ENCODE measurements at places on chromosomes 12 and 14.

DNA sequence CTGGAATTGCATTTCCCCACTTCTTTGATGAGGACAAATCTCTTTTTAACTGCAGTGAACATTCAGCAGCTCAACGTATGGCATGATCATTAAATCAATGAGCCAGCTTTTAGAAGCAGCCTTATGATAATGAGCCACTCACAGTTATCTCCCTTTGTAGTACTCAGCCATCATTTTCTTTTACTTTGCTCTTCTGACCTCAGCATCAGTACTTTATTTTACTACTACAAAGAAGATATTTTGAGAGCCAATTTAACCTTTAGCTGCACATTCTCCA is 250.0 kb upstream of the CLEC14A start:
- DNase-seq, result no peak

GRCh38 chr12:89999699-90000505 is 291.3 kb upstream of the ATP2B1 start:
- no peak for DNase-seq

DNA sequence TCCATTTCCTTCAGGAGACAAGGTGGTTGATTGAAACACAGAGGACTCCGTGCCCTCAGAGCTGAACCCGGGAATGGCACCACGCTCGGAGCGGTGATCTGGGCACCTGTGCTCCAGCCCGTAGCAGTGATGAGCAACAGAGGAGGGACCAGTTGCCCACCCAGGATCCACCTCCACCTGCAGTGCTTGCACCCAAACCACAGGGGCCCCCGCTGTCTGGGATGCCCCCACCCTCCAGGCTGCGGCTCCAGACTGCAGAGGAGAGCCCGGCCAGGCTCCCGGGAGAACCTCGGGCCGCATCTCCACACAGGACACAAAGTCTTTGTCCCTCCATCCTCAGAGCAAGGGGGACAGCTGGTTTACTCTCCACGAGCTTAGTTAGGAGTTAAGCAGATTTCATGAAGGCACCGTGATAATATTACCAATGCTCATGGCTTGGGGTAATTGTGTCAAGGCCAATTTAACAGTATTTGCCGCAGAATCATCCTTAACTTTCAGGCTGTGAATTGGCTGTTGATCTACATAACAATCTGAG is 100.6 kb downstream of the TNFAIP2 start:
- DNase-seq, result no peak

DNA sequence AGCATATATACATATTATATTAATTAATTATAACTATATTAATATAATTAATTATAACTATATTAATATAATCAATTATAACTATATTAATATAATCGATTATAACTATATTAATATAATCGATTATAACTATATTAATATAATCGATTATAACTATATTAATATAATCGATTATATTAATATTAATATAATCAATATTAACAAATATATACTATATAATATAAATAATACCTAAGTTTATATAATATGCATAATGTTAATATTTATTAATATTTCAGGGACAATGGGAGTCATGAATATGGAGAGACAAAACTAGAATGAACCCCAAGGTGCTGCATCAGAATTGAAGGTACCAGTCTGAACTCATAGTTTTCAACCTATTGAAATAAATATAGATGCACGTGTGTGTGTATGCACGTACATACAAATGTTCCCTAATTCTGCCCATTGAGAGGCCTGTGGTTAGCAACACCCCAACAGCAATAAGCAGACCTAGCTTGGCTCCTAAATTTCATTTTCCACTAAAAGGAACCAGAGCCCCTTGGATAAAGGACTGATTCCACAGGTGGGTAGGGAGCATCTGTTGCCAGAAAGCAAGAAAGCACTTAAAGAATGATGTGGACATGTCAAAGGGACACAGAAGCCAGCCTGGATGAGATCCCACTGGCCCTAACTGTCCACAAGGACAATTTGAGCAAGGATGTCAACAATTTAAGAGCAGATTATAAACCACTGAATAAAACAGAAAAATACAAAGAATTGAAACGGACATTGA is 21.3 kb downstream of the SSH1 start:
- DNase-seq, result no peak

GRCh38 chr14:98028162-98028561 is 1231.0 kb downstream of the VRK1 start:
- DNase-seq, result no peak

- DNase-seq, result no peak
Measured at GRCh38 chr12:57058454-57058853, 8.5 kb upstream of the MYO1A start.

DNA sequence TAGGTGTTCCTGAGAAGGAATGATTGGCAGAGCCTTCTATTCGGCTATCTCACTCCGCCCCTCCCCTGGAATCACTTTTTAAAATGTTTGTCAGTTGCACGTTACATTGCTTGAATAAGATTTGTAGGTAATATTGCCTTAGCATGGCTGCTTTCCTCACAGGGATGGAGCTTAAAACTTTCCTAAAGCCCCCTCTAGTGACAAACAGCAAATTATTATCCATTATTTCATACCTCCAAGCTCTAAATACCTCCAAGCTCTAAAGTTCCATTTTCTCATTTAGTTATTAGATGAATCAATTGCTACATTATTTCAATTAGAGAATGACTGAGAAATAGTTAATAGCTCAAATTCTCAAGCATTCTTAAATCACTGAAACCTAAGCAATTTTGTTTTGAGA is 5.1 kb upstream of the SPATA7 start:
- DNase-seq, result no peak

DNA sequence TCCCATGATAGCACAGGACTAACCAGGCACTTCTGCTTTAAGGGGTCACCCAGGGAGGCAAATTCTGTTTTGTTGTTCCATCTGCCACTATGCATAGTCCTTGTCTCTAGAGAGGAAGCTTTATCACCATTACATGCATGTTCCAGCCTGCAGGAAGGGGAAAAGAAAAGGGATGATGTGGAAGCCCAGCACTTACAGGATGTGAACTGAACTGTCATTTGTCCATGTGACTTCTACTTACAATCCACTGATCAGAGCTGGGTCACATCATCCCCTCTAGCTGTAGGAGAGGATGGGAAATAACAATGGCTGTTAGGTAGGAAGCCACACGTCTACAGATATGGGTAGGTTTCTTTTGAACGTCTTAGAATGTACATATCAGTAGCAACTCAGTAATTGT is 203.1 kb downstream of the PTPRO start:
- DNase-seq, result no peak

DNA sequence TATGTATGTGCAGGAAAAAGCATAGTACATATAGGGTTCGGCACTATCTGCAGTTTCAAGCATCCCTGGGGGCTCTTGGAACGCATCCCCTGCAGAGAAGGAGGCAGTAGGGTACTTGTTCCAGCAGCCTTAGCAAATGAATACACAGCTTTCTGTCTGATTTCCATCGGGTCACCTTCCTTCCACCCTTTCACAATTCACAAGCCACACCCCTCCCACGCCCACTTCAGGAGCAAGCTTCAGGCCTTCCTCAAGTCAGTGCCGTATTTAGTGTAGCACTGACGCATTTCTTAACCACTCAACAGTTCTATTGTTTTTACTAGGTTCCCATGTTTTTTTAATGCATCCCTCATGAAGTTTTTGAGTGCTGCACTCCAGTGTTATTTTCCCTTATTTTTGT is 64.2 kb downstream of the CLMN start:
- no peak for DNase-seq

GRCh38 chr12:99745121-99745520 is 97.6 kb downstream of the GARIN6 start:
- no peak for DNase-seq

DNA sequence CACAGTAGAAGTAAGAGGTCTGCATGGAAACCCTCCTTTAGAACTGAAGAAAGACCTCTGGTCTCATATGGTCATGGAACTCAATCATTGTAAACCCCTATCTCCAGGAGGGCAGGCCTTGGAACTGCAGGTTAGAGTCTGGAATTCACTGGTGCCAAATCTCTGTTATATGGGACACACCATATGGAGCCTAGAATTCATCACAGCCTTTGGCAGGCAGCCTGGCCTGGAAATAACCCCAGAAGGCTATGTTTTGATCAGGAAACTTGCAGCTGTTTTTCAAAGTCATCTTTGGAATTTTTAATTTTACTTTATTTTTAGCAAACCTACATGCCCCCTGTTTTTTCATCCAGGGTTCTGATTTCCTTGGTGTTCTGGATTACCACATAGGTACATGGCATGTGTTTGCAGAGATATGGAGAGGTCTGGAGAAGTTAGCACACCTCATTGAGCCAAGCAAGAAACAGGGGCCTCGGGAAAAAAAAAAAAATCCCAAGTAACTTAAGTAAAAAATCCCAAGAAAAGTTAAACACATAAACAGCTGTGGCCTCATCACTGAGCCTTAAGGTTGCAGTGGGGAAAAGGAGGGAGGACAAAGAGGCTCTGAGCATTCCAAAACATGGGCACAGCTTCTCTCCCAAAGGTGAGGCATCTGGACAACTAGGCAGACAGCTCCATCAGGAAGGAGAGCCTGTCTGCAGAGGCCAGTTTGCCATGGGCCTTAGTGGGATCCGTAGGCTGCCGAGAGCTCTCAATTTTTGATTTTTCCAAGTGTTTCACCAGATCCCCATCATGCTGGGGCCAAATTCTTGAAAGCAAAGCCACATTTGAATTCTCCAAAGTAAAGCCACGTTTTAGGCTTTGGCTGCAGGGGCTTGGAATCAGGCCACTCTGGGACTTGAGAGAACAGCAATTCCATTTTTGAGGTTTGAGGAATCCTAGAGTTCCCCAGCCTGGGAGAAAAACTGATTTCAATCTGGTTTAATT is 339.6 kb upstream of the TBX3 start:
- no peak for DNase-seq

DNA sequence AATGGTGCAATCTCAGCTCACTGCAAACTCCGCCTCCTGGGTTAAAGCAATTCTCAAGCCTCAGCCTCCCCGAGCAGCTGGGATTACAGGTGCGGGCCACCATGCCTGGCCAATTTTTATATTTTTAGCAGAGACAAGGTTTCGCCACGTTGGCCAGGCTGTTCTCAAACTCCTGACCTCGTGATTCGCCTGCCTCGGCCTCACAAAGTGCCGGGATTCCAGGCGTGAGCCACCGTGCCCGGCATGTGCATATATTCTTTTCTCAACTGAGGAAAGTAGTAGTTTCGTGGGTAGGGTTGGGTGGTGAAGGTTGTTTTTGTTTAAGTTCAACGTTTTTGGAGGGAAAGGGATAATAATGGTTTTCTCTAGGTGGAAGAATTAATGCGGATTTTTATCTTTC is 94.2 kb upstream of the CEP83 start:
- DNase-seq, result no peak

DNA sequence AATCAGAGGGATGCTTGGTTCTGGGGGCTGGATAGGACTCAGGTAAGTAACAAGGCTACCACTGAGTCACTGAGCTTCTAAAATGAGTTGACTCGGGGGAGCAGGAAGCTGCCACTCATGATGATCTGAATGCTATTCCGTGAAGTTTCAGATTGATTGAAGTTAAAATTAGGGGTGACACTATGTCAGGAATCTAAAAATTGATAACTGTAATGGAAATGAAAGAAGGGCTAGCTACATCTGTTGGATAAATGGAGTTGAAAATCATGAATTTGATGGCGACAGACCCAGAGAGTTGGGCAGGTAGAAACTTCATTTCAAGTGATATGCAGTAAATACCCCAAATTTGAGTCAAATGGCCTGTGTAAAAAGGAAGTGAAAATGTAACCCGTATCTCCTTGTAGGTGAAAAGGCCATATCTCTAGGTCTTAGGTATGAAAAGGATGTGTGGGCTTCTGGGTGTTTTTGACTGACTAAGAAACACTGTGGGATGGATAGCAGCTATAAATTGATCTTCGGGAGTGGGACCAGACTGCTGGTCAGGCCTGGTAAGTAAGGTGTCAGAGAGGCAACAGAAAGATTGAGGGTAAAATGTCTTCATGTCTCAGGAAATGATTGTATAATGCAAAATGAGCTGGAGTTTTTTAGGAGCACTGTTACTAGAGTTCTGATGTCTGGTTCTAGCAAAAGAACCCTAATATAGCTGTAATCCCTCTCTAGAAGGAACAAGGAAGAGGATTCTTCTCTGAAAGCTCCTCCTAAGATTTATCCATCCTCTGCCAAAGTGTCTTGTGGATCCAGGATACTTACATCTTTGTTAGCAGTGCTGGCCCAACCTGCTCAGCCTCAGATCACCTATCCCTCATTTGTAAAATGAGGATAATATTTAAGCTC is 57.3 kb downstream of the DAD1 start:
- no peak for DNase-seq

DNA sequence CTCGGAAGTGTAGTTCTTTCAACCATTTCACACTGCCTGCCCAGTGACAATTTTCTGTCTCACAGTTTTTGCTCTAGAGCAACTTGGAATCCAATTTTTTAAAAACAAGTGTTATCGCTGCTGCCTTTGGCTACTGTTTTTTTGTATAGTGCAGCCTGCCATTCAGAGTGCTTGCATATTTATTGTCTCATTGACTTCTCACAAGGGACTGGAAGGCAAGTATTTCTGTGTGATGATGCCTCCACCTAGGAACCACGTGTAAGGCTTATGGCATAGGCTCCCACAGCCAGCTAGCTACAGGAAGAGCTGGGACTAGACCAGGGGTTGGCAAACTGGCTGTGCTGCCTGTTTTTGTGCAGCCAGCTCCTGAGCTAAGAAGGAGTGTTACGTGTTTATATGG is 903 bp downstream of the PARPBP start:
- DNase-seq, result no peak

DNA sequence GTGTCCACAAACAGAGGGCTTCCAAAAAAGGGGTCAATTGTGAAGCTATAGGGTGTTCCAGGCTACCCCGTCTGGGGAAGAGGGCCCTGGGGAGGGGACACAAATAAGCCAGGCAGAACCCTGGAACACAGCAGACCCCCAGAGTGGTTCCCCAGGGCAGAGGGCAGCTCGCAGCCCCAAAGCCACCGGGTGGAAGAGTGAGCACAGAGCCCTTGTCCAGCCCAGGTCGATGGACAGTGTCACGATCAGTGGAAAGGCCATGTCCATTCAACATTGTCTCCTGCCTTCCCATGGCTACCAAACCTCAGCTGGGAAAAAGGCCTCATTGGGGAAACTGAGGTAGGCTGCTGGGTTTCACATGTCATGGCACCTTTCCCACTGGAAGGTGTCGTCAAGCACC is 131.4 kb downstream of the DICER1 start:
- no peak for DNase-seq

DNA sequence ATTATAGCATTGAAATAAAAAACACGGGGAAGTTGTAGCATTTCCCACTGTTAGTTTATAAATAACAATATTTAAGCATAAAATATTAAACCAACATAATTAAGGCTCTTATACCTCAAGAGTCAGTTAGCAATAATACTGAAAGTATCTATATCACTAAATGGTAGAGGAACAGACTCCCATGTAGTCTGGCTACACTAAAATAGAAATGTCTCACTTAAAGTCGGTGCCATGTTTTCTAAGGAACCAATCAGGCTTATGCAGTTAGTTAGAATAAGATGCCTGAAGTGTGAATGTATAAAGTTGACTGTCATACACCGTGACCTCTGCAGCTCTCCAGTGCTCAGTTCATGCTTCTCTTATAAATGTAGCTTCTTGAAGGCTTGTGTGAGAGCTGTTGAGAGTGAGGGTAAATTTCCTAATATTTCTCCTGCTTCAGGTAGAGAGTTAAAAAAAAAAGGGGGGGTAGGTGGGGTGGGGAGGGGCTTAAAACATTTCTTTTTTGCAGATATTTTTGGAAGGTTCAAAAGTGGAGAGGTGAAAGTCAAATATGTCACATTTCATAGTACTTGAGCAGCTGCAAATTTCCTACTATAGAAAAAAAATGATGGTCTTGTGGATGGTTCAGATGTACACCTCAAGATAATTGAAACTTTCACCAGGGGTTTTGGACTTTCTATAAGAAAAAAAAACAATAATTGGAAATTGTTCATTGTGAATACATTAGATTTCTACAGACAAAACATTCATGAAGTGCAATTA is 64.5 kb downstream of the PTCSC3 start:
- no peak for DNase-seq

- no peak for DNase-seq
Measured at GRCh38 chr14:54138024-54138353, 181.4 kb upstream of the BMP4 start.

Measured in activated effector memory CD4-positive, alpha-beta T cell treated with anti-CD3 and anti-CD28 coated beads, Interleukin-2, amount 50 U/mL, for 16 hours (primary cell).